ENCODE measurements at places on chromosomes 11 and 22.

GRCh38 chr22:39488563-39489083, 13.5 kb upstream of the MIEF1 start:
- no peak for DNase-seq

GRCh38 chr11:59560290-59560701, 49.0 kb downstream of the OR4D9 start:
- DNase-seq = no peak

DNA sequence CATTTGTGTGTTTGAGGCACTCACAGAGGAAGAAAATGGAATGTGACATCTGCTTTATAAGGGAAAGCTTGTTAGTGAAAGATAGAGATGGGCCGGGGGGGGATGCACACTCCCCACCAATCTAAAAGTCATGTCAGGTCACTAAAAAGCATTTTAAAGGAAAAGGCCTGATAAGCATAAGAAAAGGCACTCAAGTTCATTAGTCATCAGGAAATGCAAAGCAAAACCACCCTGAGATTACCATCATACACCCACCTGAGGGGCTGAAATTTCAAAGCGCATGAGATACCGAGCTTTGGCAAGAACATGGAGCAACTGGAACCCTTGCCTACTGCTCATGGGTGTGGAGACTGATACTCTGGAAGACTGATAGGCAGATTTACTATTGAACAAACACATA, 77.9 kb upstream of the ANO1 start:
- DNase-seq = no peak

- no peak for DNase-seq
Measured at GRCh38 chr22:20588843-20589581, 81.6 kb downstream of the MED15 start.

GRCh38 chr11:61146416-61146815, 14.8 kb downstream of the VPS37C start:
- DNase-seq = no peak

- DNase-seq = no peak
Measured at GRCh38 chr11:103648670-103649400, 387.6 kb upstream of the DDI1 start.

- DNase-seq = peak; percentile 23
Measured at GRCh38 chr22:50209893-50210292, 9.1 kb downstream of the SELENOO start.

DNA sequence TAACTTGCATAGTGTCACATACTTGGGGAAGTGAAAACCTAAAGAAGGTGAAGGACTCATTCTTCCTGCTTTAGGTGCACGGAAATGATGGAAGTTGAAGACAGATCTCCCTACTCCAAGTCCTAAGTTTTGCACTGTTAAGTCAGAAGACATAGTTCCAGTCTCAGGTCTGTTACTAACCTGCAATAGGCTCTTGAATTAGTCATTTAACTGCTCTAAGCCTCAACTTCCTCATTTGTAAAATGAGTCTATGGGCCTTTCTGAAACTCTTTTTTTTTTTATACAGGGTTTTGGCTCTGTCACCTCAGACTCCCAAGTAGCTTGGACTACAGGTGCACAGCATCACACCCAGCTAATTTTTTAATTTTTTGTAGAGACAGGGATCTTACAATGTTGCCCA, 30.8 kb upstream of the POU2AF1 start:
- DNase-seq = no peak

DNA sequence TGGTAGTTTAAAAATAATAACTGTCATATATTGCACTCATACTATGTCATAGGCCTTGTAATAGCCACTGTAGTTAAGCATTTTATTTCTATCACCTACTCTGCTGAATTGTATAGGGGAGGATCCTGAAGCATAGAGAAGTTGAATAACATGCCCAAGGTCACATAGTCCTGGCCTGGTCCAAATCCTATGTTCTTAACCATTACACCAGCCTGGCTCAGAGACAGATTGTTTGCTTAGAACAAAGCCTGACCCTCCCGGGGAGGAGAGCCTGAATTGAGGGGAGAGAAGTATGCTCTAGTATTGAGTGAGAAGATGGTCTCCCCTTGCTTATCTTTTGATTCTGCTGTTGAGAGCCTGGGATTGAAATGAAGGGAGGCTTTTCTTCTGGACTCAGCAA, 2.2 kb downstream of the NEU3 start:
- DNase-seq = no peak

DNA sequence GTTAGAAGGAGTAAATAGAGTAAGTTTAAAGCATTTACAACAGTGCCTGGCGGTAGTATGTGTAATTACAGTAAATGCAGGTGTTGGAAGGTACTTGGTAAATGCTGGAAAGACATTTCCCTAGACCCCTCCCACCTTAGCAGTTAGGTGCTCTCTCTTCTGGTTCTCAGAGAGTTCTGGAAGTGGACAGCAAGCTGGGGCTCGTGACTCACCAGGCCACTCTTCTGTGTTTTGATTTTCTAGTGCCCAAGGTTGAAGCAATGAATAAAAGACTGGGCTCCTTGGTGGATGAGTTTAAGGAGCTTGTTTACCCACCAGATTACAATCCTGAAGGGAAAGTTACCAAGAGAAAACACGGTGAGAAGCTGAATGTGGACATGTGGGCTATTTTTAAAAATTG, 27.6 kb downstream of the SNU13 start:
- DNase-seq = no peak

GRCh38 chr11:45658292-45658991, 7.0 kb downstream of the CHST1 start:
- no peak for DNase-seq

DNA sequence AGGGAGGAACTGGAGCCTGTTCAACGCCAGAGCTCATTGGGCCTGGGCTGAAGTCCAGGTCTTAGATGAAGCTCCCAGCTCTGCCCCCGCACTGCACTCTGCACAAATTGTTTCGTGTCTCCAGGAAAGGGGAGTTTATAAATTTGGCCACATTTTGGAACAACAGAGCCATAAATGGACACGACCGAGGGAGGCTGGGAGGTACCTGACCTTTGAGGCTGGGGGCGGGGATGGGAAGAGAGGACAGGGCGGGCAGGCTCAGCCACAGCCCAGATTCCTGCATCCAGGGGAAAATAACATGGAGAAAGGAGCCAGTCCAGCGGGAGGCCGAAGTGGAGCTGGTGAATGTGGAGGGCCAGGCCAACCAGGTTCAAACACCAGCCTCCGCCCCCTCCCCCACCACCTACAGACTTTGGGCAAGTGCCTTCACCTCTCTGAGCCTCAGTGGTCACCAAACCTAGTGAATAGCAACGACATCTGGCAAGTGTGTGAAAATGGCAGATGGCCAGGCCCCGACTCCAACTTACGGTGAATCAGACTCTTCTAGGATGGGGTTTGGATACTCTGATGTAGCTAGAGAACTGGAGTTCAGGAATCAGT, 36.8 kb upstream of the SMTN start:
- DNase-seq = no peak

GRCh38 chr11:6402561-6402981, 12.3 kb downstream of the SMPD1 start:
- DNase-seq = no peak

DNA sequence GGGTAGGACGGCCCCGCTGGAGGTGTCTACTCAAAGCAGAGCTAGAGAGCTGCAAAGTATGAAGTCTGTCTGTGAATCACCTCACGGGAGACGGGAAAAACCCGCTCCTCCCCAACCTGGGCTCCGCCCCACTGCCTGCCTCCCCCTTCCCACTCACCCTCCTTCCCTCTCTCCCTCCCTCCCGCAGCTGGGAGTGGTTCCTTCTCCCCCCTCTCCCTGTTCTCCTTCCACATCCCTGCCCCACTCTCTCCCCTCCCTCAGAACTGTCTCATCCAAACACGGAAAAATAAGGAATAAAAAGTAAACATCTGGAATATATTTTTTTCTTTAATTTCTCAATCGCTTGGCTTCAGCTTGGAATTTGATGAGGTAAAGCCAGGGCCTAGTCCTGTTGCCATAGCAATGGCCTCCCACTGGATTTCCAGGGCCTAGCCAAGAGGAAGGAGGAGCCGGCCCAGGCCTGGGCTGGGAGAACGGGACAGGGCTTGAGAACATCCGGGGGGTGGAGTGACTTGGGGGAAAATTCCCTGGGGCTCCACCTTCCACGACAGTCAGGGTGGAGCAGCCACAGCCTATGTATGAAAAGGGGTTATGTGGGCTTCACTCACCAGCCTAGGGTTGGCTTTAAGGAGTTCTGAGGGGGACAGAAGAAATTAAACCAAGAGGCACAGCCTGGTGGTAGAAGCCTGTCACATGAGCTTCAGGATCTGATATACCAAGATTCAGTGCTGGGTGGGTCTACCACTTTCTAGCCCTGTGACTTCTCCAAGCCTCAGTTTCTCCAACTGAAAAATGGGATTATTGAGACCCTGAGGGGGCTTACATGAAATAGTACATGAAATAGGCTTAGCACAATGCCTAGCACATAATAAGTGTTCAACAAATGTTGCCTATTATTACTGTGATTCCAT, 2.2 kb downstream of the TNKS1BP1 start:
- peak; percentile 98 for DNase-seq

- DNase-seq = no peak
Measured at GRCh38 chr22:47020166-47020565, 257.7 kb downstream of the TBC1D22A start.

GRCh38 chr11:8126649-8127289, 42.1 kb downstream of the RIC3 start:
- DNase-seq = no peak

DNA sequence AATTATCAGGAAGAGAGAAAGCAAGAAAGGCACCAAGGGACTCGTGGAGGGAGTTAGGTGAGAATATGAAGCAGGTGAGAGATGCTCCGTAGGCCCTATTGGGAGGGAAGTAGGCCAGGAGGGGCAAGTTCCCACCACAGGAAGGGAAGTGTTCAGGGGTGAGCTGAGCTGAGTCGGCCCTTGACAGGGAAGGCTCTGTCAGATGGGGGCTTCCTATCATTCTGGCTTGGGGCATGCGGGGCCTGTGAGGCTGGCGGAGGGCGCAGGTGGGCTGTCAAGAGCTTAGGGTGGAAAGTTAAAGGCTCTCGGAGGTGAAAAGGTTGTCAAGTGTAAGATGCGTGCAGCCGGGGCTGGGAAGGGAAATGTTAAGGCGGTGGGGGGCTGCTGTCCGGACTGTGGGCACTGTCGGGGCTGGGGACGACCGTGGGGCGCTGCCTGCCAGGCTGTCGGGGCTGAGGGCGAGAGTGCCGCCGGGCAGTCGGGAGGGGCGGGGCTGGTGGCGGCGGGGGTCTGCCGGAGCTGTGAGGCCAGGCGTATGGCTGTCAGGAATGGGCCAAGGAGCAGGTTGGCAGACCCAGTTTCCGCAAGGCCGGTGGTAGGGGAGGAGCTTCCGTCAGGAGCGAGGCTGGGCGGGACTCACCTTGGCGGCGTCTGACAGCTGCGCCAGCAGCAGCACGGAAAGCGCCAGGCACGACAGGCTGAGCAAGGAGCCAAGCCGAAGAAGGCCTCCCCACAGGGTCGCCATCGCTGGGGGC, 496 bp downstream of the TMEM9B start:
- no peak for DNase-seq

- DNase-seq = no peak
Measured at GRCh38 chr11:100442017-100442416, 245.1 kb upstream of the ARHGAP42 start.

DNA sequence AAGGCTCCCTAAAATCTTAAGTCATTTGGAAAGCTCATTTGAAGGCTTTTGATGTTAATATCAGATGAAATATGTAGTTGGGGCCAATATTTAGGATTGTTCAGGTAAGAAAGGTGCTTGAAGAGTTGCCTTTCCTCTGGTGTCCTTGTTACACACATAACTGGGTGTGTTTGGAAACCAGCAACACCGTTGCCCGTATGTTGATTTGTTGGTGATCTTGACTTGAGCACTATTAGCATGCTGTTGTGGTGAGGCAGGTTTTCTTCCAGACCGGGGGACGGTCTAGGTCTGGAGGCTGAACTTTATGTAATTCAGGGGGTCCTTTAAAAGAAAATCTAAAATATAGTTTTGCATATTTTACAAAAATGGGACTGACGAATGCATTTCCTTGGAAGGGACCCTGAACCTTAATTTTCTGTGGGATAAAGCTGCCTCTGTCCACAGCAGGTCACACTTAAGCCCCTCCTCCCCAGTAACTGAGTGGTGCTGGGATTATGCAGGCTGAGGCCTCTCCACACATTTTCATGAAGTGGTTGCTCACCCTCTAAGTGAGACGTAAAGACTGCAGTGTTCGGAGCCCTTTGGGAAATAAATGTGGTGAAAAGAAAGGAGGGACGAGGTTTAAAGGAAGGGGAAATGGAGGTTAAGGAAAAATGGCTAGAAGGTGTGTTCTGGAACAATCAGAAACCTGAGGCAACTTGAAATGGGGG, 1.8 kb downstream of the YWHAH start:
- no peak for DNase-seq

GRCh38 chr11:9137293-9138132, 46.1 kb upstream of the SCUBE2 start:
- DNase-seq = no peak

GRCh38 chr11:122069707-122070360, 46.2 kb downstream of the BLID start:
- peak; percentile 82 for DNase-seq
